ENCODE measurements at places on chromosomes 4 and X.

- no peak for DNase-seq
Observed at GRCh38 chrX:11724122-11725017, 33.7 kb upstream of the MSL3 start.

- no peak for DNase-seq
Observed at GRCh38 chr4:101264993-101265815, 82.1 kb downstream of the PPP3CA start.

GRCh38 chr4:1009542-1010394 is 1.7 kb upstream of the FGFRL1 start:
- DNase-seq = peak; percentile 48

GRCh38 chrX:3712051-3712869 is 1.2 kb downstream of the PRKX start:
- no peak for DNase-seq

GRCh38 chrX:34586936-34587335 is 70.1 kb downstream of the TMEM47 start:
- DNase-seq = no peak

- DNase-seq = no peak
Observed at GRCh38 chr4:185933078-185933581, 121.1 kb upstream of the SORBS2 start.

DNA sequence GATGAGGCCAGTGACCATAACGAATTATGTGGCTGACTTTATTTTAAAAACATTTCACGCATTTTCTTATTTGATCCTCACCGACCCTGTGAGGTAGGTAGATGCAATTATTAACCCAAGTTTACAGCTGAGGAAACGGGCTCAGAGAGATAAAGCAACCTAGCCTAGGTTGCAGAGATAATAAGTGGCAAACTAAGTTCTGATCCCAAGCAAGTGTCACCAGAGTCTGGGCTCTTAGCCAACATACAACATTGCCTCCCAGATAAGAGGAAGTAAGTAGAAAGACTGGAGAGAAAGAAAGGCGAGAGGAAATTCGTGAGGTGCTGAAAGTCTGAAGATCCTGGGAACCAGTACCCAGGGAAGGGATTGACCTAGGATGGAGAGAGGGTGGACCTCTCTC is 77.4 kb upstream of the GPR50 start:
- no peak for DNase-seq

GRCh38 chr4:10160281-10160856 is 43.8 kb upstream of the WDR1 start:
- DNase-seq = no peak

DNA sequence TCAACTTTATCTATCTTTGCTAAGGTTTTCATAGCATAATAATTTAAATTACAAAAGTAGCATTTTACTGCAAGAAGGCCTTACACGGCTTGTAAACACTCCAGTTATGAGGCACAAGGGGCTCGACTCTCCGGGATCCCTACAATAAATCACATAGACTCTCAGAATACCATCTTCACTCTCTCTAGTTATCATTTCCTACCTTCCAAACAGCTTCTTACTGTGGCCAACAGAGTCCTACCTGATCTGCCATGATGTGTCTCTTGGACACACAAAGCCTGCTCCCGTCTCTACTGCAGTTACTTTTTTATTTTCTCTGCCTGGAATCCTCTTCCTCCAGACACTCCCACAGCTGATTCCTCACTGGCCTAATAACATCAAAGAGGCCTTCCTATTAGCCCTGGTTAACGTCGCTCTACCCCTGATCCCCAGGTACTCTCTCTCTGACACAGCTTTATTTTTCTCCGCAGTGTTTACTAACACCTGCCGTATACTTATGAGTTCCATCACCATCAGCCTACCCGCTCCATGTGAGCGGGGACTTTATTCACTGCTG is 559.6 kb upstream of the DIPK2B start:
- DNase-seq = no peak

GRCh38 chr4:180156684-180157083 is 2086.5 kb upstream of the TENM3 start:
- DNase-seq = no peak

GRCh38 chr4:37389967-37390580 is 145.5 kb downstream of the NWD2 start:
- no peak for DNase-seq

DNA sequence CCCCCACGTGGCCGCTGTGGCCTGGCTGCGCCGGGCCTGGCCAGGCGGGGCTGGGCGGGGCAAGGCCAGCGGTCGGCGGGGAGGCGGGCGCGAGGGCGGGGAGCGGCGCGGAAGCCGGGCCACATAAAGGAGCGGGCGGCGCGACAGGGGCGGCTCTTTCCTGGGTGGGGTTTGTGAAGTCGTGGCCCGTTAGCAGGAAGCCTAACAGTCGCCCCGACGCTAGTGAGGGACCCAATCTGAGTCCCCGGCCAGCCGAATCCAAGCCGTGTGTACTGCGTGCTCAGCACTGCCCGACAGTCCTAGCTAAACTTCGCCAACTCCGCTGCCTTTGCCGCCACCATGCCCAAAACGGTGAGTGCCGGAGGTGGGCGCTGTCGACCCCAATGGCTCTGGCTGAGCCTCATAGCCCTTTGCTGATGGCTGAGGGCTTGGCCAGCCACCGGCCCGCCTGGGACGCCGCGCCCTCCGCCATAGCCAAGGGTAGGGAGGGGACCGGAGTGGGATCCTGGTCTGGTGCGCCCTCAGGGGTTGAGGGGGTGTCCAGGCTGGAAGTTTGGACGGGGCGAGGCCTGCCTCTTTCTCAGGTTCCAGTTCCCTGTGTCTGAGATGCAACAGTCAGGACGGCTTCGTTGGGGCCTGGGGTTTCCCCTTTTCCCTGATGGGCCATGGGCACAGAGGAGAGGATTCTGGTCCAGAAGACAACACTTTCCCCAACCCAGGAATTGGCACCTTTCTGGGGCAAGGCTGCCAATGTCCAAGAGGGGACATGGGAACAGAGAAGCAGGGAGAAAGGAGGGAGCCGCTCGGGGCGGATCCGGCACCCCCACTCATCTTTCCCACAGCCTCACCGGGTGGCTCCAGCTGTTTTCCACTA is at the start of gene MSN:
MSN (plus strand) TSS at position 152 of the 874 bp plus-strand sequence; CDS start at position 340, 188 bp downstream.
- peak; percentile 62 for DNase-seq

GRCh38 chr4:98803251-98803650 is 125.7 kb downstream of the EIF4E start:
- DNase-seq = no peak

- DNase-seq = no peak
Observed at GRCh38 chrX:103607364-103608305, at the start of gene TCEAL3. TCEAL3 (plus strand) TSS chrX:103607963; CDS start chrX:103609065, 1,102 bp downstream.

DNA sequence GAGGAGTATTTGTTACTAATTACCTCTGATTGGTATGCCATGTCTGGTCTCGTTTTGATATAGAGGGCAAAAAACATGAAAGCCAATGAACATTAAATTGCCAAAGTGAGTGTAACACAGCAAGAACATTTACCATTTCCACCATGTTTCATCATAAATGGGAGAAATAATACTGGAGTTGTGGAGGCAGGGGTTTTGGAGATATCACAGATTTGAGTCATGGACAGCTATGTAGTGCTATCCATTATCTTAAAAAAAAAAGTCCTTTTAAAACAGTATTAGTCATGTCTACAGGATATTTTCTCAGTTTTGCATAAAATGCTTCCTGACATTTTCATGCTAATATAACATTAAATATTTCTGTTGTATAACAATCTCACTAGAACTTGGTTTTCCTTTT is 301.2 kb downstream of the IL1RAPL1 start:
- no peak for DNase-seq

DNA sequence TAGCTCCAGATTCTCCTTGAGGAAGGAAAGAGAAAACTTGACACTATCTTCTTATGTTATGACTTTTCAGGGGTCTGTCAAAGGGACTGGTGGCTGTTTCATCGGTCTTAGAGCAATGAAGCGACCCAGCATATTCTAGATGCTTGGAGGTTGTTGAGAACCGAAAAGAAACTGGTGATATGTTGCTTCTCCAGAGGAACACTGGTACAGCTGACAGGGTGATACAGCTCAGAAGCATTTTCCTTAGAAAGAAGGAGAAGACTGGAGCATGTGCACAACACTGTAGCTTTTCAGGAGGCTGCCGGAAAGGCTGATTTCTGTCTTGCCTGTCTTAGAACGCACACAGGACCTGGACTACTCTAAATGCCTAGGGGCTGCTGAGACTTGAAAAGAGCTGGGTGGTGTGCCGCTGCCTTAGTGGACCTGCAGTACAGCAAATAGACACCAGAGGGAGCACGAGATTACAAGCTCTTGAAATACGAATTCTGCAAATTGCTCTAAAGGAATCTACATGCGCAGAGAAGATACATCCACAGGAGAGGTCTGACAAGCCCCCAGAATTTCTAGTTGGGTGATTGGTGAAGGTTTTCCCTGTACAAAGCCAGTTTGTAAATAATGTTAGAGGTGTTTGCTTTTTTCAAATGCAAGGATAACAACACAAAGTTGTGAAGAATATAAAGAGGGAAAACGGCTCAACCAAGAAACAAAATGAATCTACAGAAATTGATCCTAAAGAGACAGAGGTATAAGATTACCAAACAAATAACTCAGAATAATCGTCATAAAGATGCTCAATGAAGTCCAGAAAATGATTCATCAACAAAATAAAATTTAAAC is 223.1 kb upstream of the DMD start:
- DNase-seq = no peak

DNA sequence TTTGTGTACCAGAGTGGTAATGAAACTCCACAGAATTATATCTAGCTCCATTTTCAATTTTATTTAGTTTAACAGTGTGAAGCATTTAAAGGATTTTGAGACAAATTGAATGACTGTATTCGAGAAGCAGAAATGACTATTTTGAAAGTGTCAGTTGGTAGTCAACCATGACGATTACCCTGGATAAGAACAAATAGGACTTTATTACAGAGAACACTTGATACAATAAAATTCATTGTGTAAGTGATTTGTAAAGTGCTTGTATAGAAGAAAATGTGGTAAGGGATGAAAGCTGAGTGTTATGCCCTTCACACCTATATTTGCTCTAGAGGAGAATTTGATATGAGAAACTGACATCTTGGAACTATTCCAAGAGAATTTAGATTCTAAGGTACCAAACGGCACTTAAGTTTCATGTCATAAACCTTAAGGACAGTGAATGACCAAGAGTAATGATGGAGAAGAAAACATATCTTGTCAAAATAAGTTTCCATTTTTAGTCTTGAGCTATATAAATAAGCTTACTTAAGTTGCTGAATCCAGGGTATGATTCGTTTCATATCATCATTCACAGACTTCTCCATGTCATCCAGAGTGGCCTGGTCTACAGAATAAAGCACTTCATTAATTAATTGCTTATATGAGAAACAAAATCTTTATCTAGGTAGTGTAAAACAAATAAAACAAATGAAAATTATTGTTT is 34.6 kb downstream of the MED14 start:
- no peak for DNase-seq

- DNase-seq = no peak
Observed at GRCh38 chrX:80431505-80431832, 11.2 kb downstream of the TENT5D start.

- no peak for DNase-seq
Observed at GRCh38 chr4:25865586-25865985, 2.8 kb upstream of the SEL1L3 start.

- DNase-seq = no peak
Observed at GRCh38 chr4:53019485-53020382, 157.6 kb downstream of the RASL11B start.

GRCh38 chr4:37687194-37687562 is 1.0 kb upstream of the RELL1 start:
- no peak for DNase-seq

- no peak for DNase-seq
Observed at GRCh38 chrX:65985211-65985610, 54.7 kb downstream of the VSIG4 start.

GRCh38 chrX:23383411-23383810 is 48.8 kb downstream of the PTCHD1 start:
- DNase-seq = no peak

GRCh38 chr4:128703948-128704347 is 105.6 kb upstream of the JADE1 start:
- no peak for DNase-seq

DNA sequence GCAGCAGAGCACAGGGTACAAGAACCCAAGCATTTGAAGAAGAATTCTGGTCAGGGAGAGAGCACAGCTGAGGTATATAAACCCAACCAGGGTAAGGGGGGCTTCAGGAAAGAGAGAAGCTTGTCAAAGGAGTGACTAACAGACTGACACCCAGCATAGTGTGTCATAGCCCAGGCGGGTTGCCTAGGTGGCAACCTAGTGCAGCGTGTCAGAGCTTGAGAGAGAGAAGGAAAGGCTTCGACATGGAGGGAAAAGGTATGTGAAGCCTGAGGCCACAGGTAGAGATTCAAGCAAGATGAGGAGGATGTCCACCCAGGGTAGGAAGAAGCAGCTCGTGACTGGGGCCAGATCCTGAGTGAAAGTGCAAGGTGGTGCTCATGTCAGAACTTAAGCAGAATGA is 8.5 kb upstream of the ANTXR2 start:
- no peak for DNase-seq
